ENCODE measurements at places on chromosomes 5 and 9. TPM values are rescaled to one million over a fixed set of nuclear protein-coding genes. Genes with fewer than 3 reads are reported as not detected.

DNA sequence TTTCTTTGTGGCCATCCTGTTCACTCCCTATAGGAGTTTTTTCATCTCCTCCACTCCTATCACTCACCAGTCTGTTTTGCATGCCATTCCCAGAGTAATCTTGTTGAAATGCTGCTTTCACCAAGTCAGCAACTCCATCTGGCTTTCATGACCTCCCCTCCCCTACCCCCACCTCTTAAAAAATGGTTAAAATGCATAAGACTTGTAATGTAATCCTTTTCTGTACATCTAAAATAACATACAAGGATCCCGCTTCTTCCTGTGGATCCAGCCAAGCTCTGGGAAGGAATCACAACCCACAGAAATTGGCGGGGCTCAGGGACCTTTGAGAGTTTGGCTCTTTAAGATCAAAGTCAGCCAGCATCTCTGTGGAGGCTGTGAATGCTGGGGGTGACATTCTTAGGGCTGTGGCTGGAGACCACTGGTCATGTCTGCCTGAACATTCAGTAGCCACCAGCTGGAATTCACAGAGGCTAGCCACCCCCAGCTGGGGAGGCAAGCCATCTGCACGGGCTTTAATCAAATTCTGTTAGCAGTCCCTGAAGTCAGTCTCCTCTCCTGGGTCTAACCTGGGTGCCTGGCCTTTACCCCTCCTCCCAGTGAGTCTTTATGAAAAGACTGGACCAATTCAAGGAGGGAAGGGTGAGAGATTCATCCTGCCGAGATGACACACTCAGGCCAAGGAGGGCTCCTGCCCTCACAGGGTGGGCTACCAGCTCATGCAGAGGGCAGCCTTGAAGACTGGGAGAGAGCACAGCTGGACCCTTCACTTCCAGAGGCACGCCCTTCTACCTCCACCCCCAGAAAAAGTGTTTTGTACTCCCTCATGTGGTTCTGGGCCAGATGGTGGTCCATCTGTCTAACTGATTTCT lies 132.9 kb downstream of the LIFR start:
- no peak for DNase-seq

The PCDHGA5 gene
- polyA plus RNA-seq: 2.2 TPM

The ORM2 gene
- not detected for polyA plus RNA-seq

The GPR150 gene
- 0.06 TPM for polyA plus RNA-seq

The LARP1 gene
- 135 TPM for polyA plus RNA-seq

The RETREG1 gene
- 41.7 TPM for polyA plus RNA-seq

- DNase-seq: no peak
Measured at GRCh38 chr5:169471021-169471420, 112.6 kb upstream of the SPDL1 start.

DNA sequence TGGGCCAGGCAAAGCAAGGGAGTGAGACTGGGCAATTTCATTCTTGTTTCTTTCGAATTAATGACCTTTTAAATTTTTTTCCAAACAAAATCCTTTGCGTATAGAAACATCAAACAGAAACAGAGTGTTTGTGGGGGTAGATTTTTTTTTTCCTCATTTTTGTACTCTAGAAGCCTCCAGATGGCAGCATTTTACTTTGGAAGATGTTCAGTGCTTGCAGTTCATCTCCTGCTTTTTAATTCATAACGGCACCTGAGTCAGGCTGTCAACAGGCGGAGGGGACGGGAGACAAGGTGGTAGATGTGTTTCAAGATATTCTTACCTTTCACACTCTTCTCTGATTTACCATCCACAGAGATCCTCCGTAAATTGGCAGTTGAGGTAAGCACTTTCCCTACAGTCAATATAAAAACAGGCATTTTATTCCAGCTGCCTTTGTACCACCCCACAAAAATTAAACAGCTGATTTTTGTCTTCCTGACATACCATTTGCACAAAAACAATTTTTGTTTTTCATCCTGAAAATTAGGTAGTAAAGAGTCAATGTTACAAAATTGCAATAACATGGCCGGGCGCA lies 99.5 kb upstream of the FBXL17 start:
- DNase-seq: no peak

DNA sequence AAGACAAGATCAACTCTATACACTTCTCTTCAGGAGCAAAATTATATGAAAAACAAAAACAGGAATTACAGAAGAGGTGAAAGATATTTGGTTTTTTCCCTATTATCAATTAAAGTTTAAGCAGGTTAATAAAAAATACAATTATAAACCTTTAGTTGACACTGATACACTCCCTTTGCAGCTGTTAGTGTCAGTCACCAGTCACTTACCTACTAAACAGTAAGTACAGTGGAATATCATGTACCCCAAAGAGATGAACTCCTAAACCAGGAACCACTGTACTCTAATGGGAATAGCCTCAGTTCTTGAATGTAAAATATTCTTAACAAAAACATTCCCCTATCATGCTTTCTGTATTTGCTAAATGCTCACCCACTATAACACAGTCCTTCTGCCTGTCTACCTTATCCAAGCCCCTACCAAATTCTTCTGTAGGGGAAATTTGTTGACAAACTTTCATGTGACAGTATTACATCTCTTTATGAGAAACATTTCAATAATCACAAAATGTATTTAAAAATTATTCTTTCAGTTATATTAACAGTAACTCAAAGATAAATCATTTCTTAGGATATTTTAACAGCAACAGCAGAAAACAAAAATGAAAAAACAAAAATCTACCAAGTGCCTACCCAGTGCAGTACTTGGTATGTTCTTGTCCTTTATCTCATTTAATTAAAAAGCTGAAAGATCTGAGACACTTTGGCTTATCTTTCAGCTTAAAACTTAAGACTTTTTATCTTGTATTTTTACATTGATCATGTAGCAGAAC lies 212.8 kb downstream of the MLLT3 start:
- DNase-seq: no peak

- DNase-seq: no peak
Measured at GRCh38 chr9:98413084-98413483, 157.6 kb upstream of the TBC1D2 start.

GRCh38 chr9:91146391-91147019 lies 215.2 kb downstream of the AUH start:
- DNase-seq: no peak

The IFNB1 gene
- polyA plus RNA-seq: not detected

The WNT8A gene
- polyA plus RNA-seq: not detected

GRCh38 chr9:137058521-137059234 lies 4.8 kb upstream of the ENTPD2 start:
- no peak for DNase-seq

GRCh38 chr5:127006744-127007143 lies 23.6 kb downstream of the MARCHF3 start:
- no peak for DNase-seq

All from right renal cortex interstitium (tissue), 3 donors.